T-helper 2 cell (primary cell): ENCODE measurements at places on chromosomes 3 and 15.
A peak's percentile ranks its signal among the peaks of the same experiment; 100 is the strongest.

- DNase-seq: no peak
Measured at GRCh38 chr3:59749291-59749690, 699.5 kb upstream of the CFAP20DC start.

- DNase-seq: no peak
Measured at GRCh38 chr3:52077925-52078324, 21.6 kb upstream of the DUSP7 start.

DNA sequence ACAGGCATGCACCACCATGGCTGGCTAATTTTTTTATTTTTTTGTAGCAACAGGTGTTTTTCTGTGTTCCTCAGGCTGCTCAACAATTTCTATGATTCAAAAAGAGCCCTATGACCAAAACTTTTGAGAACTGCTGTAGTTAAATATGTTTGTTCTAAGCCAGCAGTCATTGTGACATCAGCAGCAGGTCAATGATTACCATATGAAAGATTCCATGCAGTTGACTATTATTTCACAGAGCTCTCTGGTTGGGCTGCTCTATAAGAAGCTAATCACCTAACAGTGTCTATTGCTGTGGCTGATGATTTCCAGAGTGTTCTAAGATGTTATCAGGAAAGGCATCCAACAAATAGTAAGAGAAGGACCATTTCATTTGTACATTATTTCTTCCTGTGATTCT, at the start of gene CCDC54:
TSS of gene CCDC54 (plus strand) at position 289 of the 400 bp plus-strand sequence. CDS start 149 bp downstream, outside the sequence.
- DNase-seq: no peak

GRCh38 chr15:44264148-44264547, 24.4 kb upstream of the GOLM2 start:
- no peak for DNase-seq

- DNase-seq: no peak
Measured at GRCh38 chr3:98705694-98706093, 57.4 kb upstream of the ST3GAL6 start.

DNA sequence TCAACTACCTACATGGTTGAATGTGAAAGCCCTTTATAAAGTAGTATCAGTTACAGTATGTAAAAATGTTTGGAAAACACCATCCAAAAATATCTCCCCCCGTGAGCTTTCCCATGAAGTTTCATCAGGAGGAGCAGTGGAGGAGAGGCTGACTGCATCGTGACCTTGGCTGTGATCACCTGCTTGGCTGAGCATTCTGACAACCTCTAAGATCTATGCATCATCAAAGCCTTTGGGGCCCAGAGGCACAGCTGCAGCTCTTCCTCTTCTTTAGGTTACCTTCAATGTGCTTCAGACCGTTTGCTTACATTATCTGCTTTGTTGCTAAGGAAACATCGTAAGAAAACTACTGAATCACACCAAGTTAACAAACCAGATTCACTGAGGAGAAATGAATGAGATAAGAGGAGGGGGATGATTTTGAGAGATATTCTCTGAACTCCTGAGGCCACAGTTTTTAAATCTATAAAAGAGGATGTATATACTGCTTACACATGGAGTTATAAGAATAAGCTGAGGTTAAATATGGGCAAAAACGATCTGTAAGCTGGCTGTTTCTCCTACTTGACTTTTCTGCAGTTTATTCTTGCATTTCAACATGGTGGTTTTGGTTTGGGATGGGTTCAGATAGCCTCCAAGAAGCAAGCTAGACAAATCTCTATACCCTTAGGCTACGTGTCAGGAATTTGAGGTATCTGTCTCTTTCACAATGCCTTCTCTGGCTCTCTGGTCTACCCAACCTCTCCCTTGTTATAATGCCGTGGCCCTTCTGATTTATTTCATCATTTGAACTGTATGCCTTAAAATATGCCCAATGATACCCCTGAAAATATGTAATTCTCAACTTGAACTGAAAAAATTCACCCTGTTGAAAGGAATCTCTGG, 4.0 kb downstream of the GCSAM start:
- DNase-seq: peak; percentile 22

DNA sequence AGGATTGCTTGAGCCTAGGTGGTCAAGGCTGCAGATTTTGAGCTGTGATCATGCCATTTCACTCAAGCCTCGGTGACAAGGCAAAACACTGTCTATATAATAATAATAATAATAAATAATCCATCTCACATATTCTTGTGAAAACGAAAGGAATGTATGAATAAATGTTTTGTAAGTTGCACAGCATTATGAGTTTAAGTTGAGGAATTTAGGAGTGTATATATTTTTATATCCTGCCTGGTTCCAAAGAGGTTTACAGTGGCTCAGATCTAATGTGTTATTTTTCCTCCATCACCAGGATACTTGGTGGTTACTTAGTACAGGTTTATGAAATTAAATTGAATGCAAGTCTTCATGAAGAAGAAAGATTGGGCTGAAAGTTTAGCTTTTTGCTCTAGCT, 77.2 kb downstream of the ATG7 start:
- DNase-seq: no peak

DNA sequence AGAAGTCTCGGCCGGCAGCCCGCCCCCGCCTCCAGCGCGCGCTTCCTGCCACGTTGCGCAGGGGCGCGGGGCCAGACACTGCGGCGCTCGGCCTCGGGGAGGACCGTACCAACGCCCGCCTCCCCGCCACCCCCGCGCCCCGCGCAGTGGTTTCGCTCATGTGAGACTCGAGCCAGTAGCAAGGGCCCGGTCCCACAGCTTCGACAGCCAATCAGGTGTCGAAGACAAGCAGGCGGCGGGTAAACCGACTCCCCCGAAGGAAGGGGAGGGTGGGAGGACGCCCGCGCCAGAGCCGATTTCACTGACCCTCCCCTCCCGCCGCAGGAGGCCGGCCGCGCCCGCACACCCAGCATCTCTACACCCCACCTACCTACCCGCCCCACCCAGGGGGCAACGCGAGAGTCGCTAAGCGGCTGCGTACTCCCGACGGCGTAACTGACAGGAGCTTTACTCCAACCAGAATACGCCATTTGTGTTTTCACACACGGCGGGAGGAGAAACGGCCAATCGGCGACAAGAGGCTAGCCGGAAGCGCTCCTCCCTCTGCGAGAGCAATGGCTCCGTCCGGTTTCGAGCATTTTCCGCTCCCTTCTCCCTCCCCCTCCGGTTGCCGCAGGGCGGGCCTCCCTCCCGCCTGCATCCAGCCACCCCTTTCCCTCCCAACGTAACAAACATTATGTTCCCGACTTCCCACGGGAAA, 633 bp upstream of the SETD5 start:
- peak; percentile 97 for DNase-seq

DNA sequence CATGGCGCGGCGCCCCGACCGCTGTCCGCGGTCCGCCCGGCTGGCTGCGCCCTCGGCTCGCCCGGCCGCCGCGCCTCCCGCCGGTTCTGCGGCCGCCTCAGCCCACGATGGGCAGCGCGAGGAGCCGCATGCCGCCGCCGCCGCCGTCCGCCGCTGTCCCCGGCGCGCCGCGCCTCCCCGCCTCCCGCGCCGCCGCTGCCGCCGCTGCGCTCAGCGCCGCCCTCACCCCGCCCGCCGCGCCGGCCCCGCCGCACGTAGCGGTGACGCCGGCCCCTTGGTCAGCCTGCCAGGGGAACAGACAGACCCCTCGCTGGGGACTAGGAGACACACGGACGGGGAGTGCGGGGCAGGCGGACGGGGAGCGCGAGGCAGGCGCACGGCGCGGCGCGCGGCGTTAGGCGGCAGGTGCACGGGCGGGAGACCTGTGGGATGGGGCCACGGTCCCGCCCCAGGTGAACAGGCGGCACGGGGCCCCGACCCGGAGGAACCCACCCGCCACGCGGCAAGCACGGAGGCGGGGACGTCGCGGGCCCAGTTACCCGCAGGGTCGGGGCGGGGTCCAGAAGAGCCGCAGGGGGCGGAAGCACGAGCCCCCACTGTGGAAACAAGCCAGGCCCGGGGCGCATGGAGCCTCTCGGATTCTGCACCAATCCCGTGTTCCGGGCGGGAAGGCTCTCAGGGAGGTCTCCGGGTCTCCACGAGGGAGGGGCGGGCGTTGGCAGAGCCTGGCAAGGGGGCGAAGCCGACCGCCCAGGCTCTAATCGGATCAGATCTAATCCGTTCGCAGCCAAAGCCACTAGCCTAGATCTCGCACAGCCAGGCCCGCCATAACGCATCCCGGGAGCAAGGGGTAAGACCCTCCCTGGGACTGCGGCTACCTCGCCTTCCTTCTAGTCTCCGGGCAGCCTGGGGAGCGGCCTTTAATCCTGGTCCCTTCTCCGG, at the start of gene CSPG5:
TSS of gene CSPG5 (minus strand) at position 175 of the 942 bp plus-strand sequence. CDS start at position 3, 172 bp downstream.
- no peak for DNase-seq

DNA sequence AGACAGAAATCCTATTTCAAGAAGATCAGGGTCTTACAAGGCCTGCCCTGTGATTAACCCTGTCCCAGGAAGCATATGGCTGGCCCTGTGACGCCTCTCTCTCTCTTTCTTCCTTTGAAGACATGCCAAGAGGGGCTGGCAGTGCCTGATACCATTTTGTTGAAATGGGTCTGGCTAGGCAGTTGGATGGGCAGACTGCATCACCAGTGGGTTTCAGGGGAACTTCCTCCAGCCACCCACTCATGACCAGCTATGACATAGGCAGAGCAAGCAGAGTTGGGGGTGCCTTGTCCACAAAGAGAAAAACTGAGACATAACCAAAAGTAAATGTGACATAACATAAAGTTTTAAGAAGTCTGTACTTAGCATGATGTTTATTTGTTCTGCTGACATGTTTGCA, 31.4 kb upstream of the MANF start:
- DNase-seq: no peak

- DNase-seq: no peak
Measured at GRCh38 chr3:45179163-45179562, 33.0 kb upstream of the CDCP1 start.

- no peak for DNase-seq
Measured at GRCh38 chr3:46942481-46943236, 33.9 kb downstream of the CCDC12 start.

DNA sequence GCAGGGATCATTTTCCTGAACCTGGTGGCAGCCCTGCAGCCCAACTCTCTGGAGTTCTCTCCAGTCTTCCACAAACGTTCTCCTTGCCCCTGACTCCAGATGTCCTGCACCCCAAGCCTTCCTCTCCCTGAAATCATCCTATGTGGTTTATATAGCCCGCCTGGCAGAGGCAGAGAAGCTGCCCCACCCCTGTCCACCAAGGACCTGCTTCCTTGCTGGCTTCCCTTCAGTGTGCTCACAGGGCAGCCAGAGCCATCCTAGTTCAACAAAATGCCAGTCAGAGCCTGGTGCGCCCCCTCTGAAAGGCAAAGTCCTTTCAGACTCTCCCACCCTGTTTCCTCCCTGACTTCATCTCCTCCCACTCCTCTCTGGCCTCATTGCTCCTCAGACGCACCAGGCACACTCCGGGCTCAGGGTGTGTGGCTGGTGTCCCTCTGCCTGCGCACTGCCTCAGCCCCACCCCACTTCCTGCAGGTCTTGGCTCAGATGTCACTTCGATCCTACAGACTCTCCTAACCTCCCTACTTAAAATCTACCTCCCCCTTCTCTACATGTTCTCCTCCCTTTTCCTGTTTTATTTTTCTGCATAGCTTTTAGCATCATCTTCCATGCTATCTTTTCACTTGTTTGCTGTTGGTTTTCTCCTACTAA, 5.9 kb downstream of the KBTBD13 start:
- DNase-seq: peak; percentile 42

GRCh38 chr15:77060546-77060945, 10.4 kb downstream of the TSPAN3 start:
- DNase-seq: no peak

DNA sequence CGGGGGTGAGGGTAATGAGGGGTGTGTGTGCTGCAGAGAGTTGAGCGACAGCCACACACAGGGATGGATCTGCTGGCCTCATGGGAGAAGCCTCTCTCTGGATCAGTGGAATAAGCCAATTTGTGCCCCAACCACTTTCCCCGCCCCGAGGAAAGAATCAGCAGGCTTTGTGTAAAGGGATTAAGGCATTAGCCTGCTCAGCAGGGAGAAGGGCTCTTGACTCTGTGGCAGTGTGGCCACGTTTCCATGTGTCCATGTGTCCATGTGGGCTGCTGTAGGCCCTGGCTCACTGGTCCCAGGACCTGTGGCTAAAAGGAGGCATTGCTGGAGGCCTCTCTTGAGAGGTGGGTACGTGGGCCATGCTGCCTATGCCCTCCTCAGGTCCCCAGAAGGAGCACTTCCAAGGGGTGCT, 104.7 kb downstream of the HMG20A start:
- no peak for DNase-seq

DNA sequence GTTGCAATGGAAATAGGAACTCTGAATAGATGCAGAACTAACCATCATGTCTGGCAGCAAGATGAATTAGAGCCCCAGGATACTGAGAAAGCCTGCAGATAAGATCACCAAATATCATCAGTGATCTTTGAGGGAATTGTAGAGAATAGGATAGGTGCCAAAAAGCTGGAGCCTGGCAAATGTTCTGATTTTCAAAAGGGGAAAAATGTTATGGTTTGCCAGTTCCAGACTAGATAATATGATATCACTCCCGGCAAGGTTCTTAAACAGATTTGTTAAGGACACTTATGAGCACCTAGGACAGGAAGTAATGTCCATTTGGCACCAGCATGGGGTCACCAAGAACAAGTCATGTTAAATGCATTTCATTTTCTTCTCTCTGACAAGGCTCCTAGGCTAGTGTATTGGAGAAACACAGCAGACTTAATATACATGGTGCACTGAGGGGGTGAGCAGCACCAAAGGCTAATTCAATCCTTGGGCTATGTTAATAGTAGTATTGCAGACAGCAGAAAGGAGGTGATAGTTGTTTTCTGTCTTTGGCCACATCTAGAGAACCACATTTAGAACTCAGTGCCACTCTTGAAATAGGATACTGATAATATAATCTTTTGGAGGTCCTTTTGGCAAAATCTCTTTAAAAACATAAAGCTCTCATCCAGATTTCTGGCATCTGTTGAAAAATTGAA, 4.8 kb downstream of the SRGAP3 start:
- no peak for DNase-seq

DNA sequence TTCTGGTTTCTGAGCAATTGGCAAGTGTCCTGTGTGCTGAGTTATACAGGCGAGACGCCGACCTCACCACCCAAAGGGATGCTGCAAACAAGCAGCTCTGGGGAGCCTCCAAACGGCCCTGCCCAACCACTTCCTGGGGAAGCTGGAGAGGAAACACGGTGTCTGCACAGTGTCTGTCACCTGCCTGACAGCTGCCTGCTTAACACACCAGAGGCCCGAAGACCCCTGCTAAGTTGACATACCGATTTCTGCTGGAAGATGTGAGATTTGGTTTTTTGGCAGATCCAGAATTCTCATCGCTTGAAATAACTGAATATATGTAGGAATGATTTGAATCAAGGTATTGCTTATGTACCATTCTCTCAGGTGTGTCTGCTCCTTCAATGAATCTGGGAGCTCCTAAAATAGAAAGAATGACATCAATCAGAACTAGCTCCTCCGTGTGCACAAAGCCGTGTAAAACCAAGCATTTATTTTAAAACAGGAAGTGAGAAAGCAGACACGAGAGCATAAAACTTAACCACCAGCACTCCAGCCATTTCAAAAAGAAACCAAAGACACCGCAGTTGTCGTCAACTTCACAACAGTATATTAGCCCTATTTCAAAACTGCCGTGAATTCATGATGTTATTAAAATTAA, 27.2 kb downstream of the LRRC2 start:
- peak; percentile 95 for DNase-seq

- DNase-seq: no peak
Measured at GRCh38 chr3:124886168-124887056, 753 bp downstream of the ITGB5 start.
